ENCODE measurements at places on chromosomes 11 and 22. TPM values are rescaled to one million over a fixed set of nuclear protein-coding genes. Genes with fewer than 3 reads are reported as not detected.
A peak's percentile ranks its signal among the peaks of the same experiment; 100 is the strongest.

DNA sequence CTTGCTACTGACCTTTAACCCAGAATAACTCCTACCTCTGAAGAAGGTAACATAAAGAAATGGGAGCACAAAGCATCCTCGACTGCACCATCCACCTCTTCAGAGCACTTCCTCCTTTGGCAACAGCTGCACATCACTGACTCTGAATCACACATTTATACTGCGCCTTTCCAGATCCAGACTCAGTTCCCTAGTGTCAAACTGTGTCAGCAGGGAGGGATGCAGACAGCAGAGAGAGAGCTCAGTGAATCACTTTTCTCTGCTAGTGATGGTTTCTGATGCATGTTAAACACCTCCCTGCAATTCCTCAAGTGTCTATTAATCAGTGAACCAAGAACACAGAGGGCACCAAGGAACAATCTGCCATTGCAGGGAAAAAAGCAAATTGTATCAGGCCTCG, 118.9 kb downstream of the PLEKHA7 start:
- DNase-seq: no peak

- no peak for DNase-seq
Measured at GRCh38 chr22:41491374-41492100, 22.6 kb downstream of the ACO2 start.

DNA sequence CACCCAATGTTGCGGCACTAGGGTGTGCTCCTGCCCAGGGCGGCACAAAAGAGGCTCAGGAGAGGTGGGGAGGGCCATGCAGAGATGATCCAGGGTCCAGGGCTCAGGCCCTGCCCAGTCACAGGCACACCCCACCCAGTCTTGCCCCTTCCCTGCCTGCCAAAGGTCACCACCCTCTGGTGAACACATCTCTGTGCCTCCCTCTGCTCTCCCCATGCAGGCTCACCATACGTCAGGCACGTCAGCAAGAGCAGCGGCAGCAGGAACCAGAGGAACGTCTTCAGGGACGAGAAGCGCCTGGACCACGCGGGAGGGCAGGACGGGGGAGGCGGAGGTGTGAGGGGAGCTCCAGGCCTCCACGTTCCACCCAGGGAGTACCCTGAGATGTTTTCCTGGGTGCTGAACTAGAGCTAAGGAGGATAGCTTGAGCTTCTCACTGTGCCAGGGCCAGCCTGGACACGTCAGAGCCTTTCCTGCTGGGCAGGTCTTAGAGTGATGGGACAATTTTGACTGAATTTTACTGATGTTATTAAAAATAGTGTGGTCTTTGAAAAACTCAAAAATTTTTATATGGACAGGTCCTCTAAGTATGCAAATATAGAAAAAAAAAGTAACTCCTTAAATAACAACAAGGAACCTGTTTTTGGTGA, 7.2 kb downstream of the SUN2 start:
- no peak for DNase-seq

- DNase-seq: peak; percentile 47
Measured at GRCh38 chr22:27583856-27584255, 217.7 kb downstream of the MN1 start.

- no peak for DNase-seq
Measured at GRCh38 chr11:128437136-128437535, 150.2 kb downstream of the ETS1 start.

GRCh38 chr11:62143727-62144126, 19.9 kb downstream of the INCENP start:
- peak; percentile 41 for DNase-seq

- DNase-seq: peak; percentile 88
Measured at GRCh38 chr11:77411137-77411707, 62.7 kb downstream of the PAK1 start.

DNA sequence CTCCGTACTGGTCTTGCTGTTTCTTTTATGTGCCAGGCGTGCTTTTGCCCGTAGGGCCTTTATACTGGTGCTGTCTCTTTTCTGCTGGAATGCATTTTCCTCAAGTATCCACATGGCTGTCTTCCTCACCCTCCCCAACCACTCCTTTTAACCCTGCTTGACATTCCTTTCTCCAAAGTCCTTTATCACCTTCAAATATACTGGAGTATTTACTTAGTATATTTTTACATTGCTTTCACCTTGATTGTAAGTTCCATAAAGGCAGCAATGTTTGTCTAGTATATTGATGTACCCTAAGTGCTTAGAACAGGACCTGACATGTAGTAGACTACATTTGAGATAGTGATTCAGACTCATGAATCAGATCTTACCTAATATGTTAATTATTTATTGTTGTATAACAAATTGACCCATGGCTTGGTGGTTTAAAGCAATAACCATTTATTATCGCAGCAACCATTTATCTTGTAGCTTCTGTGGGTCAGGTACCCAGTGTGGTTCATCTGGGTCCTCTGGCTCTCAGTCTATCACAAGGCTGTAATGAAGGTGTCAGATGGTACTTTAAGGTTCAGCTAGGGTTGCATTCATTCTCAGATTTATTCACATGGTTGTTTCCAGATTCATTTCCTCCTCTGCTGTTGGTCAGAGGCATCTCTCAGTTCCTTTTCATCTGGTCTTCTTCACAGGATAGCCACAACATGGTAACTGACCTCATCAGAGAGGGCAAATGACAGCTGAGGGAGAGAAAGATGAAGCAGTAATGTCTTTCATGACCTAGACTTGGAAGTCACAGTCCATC, 34.2 kb downstream of the DDX10 start:
- DNase-seq: no peak

DNA sequence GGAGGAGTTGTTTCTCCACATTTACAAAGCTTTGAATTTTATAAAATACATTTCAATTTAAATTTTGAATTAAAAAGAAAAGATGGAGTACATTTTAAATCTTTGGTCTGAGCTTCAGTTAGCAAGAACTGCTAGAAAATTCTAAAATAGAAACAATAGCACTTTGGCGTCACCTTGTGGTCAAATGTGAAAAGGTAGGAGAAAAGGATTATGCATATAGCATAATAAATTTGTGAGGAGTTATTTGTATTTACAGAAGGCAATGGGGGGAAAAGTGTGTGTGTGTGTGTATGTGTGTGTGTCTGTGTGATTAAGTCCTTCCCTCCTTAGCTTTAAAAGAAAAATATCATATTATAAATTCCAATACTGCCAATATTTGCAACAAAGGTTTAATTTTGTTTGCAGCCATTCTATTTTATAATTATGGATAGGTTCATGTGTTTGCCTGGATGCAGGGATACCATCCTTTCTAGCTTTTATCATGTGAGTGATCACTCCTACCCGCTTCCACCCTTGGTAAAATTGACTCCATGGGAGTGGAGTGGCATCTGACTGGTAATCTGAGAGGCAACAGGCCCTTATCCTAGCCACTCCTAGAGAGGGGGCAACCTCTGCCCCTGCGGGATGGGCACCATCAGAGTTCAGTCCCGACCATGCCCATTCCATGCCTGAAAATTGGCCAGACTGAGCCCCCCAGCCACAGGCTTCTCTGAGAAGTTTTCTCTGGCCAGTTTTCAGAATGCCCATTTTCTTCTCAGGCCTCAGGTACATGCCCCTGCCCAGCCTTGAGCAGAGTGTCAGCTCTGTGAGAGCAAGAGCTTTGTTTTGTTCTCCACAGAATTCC, 13.6 kb upstream of the LGR4 start:
- no peak for DNase-seq

GRCh38 chr11:45180179-45180847, 33.9 kb downstream of the PRDM11 start:
- DNase-seq: peak; percentile 85

- DNase-seq: no peak
Measured at GRCh38 chr22:36326178-36327161, 61.3 kb downstream of the MYH9 start.

DNA sequence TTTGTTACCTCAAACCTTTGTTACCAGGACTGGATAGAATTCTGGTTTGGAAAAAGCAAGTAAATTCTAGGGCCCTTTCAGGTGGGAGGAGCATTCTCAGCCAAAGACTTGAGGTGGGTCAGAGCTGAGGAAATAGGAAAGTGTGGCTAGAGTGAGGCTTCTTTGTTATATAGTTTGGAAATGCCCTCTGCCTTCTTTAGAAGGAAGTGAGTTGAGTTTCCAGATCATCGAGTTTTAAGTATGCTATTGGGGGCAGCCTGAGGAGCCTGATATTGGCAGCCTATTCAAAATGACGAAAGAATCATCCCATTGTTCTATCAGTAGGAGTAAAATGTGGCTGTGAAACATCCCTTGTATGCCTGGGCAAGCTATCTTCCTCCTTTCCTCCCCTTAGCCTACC, 134.1 kb downstream of the ARHGAP42 start:
- DNase-seq: no peak

- DNase-seq: no peak
Measured at GRCh38 chr22:40271440-40271839, 74.9 kb upstream of the ADSL start.

DNA sequence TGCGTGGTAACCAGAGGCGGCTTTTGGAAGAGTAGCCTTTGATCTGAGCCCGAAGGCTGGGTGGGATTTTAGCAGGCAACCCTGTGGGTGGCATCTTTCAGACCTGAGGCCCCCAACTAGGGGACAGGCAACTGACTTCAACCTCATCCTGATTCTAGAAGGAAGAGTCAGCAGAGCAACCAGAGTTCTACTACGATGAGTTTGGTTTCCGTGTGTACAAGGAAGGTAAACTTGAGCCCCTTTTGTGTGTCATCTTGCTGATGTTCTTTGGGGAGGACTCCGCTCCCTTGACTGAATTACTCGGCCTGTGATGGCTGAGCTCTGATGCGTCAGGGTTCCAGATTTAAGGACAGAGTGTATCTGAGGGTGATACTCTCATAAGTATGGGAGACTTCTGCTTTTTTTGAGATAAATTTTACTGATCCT, 31.6 kb downstream of the SGSM3 start:
- DNase-seq: no peak

The OR51E2 gene
- not detected for total RNA-seq

The MAPK12 gene
- 5.9 TPM for total RNA-seq

The TMEM223 gene
- total RNA-seq: 22.9 TPM

The THYN1 gene
- 54.8 TPM for total RNA-seq

The SCGB1C1 gene
- total RNA-seq: not detected

The ZNF214 gene
- total RNA-seq: 1.3 TPM

The NXPE1 gene
- total RNA-seq: not detected

The OR8B12 gene
- total RNA-seq: not detected

The CBX6 gene
- 72.2 TPM for total RNA-seq

The FBLN1 gene
- 5.2 TPM for total RNA-seq

The TRIM29 gene
- total RNA-seq: not detected

Measured in spleen (tissue), 13 donors.